ENCODE measurements at places on chromosomes 5 and 9. TPM values are rescaled to one million over a fixed set of nuclear protein-coding genes. Genes with fewer than 3 reads are reported as not detected.

GADD45G gene
- 2.3 TPM for polyA plus RNA-seq

GRCh38 chr5:14383923-14384322 lies 197.7 kb upstream of the OTULINL start:
- H3K27ac ChIP-seq, result no peak overlapping the region
- no peak for DNase-seq
- no peaks in the 10 kb centered on the region for H3K4me1 ChIP-seq
- no peak overlapping the region for H3K4me3 ChIP-seq
- H3K36me3 ChIP-seq, result peaks cover 21% of the 10 kb centered on the region

DNA sequence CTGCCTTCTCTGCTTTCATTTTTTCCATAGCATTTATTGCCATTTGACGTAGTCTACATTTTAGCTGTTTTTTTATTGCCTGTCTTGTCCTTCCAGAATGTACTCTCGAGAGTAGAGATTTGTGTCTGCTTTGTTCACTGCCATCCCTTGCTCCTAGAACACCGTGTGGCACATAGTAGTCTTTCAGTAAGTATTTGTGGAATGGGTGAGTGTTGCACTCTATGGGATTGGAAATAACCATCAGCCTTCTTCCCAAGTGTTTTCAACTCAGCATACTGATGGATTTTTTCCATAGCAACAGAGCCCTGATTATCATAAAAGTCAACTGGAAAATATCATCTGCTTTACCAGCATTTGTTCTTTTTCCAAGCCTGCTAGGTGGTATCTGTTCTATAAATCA lies 462.6 kb downstream of the ENC1 start:
- no peaks in the 10 kb centered on the region for H3K4me1 ChIP-seq
- no peak for DNase-seq
- no peak overlapping the region for H3K4me3 ChIP-seq
- H3K27me3 ChIP-seq, result peaks cover 1% of the 10 kb centered on the region
- H3K27ac ChIP-seq, result no peak overlapping the region
- no peaks in the 10 kb centered on the region for H3K36me3 ChIP-seq

PARP8 gene
- 150 TPM for polyA plus RNA-seq

- no peaks in the 10 kb centered on the region for H3K27me3 ChIP-seq
- H3K27ac ChIP-seq, result no peak overlapping the region
- no peak for DNase-seq
- H3K4me3 ChIP-seq, result no peak overlapping the region
- no peaks in the 10 kb centered on the region for H3K36me3 ChIP-seq
- H3K4me1 ChIP-seq, result no peaks in the 10 kb centered on the region
Measured at GRCh38 chr5:53438079-53438478, 42.4 kb upstream of the FST start.

DNA sequence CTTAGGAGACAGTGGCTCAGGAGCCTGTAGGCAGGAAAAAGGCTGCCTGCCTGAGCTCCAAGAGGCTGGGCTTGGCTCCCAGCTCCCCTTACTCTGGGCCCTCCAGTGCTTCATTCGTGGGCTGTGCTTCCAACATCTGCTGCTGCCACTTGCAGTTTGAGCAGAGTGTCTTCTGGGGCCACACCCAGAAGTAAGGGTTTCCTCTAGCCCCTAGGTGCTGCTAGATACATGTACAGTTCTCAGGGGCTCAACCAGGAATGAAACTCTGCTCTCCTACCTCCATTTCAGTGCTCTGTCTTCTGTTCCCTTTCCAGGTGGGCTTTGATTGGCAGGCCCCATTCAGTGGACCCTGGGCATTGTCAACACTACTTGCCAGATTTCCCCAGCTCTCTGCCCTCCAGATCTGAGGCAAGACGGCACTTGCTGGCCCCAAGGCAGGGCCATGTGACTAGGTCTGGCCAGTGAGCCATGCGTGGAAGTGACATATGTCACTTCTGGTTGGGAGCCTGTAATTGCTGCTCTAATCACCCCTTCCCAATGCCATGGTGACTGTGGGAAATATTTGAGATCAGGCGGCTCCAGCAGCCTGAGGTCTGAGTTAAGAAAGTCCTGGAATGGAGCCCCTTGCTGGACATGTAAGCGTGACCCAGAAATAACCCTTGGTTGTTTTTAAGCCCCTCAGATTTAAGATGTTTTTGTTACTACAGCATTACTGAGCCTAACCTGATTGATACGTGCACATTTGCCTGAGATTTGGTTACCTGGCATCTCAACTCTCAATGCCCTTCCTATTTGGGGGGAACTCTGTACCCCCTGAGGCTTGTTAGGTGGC lies 9.4 kb upstream of the BOD1 start:
- DNase-seq, result no peak
- no peak overlapping the region for H3K27ac ChIP-seq
- H3K36me3 ChIP-seq, result no peaks in the 10 kb centered on the region
- H3K4me3 ChIP-seq, result no peak overlapping the region
- H3K27me3 ChIP-seq, result peaks cover 3% of the 10 kb centered on the region
- H3K4me1 ChIP-seq, result no peaks in the 10 kb centered on the region

GRCh38 chr5:147913786-147914185 lies 7.4 kb upstream of the C5orf46 start:
- no peak overlapping the region for H3K4me3 ChIP-seq
- H3K27ac ChIP-seq, result no peak overlapping the region
- no peak for DNase-seq
- H3K36me3 ChIP-seq, result no peaks in the 10 kb centered on the region
- peaks cover 2% of the 10 kb centered on the region for H3K27me3 ChIP-seq
- H3K4me1 ChIP-seq, result no peaks in the 10 kb centered on the region

DNA sequence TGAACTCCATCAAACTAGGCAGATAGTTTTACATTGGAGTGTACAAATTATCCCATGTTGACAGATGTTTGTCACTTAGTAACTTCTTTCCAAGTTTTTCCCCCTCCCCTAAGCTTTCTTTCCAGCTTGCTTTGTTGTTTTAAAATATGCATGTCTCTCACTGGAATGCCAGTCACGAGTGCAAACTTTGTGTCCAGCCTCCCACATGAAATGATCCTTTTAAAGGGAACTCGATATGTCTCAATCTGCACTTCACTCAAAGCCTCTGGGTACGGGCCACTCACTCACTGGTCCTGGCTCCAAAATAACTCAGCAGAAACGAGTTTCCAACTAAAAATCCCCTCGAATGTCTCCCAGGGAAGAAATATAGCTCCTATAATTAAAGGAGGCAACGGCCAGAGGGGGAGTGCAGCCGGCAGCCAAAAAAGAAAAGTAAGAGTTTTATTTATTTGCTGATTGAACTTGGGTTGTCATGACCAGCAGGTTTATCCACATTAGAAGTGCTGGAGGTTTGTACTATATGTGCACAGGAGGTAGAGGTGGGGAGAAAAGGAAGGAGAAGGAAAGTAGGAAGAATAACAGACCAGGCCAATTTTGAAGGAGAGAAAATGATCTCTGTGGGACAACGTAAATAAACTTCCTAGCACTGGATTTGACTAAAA lies 17.5 kb downstream of the NR2F1 start:
- H3K4me1 ChIP-seq, result peaks cover 7% of the 10 kb centered on the region
- no peak overlapping the region for H3K4me3 ChIP-seq
- peaks cover 24% of the 10 kb centered on the region for H3K27me3 ChIP-seq
- H3K36me3 ChIP-seq, result no peaks in the 10 kb centered on the region

- H3K27ac ChIP-seq, result no peak overlapping the region
- DNase-seq, result no peak
- peaks cover 18% of the 10 kb centered on the region for H3K4me1 ChIP-seq
- H3K27me3 ChIP-seq, result peaks cover 2% of the 10 kb centered on the region
- H3K4me3 ChIP-seq, result no peak overlapping the region
- peaks cover 47% of the 10 kb centered on the region for H3K36me3 ChIP-seq
Measured at GRCh38 chr5:181233801-181234454, 9.8 kb downstream of the RACK1 start.

GRCh38 chr9:86452201-86452828 lies 98.1 kb upstream of the TUT7 start:
- H3K4me3 ChIP-seq, result no peak overlapping the region
- no peak overlapping the region for H3K27ac ChIP-seq
- H3K4me1 ChIP-seq, result no peaks in the 10 kb centered on the region
- H3K27me3 ChIP-seq, result peaks cover 10% of the 10 kb centered on the region
- no peak for DNase-seq

GRCh38 chr9:127633216-127633862 lies 21.3 kb downstream of the STXBP1 start:
- no peak for DNase-seq
- H3K27ac ChIP-seq, result no peak overlapping the region
- peaks cover 2% of the 10 kb centered on the region for H3K27me3 ChIP-seq
- H3K4me3 ChIP-seq, result no peak overlapping the region
- H3K4me1 ChIP-seq, result no peaks in the 10 kb centered on the region

FOXI1 gene
- polyA plus RNA-seq, result not detected

DNA sequence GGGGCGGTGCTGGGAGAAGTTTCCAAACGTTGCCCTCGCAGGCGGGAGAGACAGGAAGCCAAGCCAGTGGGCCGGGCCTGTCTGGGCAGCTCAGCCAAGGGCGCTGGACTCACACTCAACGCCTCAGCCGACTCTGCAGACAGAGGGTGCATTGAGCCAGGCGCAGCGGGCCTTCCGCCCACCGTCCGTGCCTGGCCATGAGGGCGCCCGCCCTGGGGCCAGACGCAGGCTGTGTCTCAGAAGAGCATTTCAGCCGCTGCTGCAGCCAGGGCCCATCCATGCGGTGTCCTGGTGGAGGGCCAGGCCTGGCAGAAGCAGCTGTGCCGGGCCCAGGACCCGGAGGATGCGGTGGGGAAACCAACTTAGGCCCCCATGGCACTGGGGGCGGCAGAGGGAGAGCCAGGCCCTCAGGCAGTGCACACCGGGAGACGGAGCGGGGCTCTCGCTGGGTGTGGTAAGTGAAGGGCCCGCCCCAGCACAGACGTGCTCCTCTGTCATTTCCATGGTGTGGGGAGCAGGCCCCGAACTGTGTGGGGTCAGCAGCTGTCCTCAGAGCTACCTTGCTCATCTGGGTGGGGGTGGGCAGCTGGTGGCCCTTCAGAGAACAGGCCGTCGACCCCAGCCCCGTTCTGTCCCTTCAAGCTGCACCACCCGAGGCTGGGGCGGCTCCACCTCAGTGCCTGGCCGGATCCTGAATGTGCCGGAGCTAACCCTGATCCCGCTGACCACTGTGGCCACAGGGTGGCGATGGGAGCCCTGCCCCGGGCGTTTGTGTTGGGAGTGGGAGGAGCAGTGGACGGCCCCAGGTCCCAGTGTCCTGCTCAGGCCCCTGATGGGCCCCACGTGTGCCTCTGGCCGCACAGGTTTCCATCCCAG lies 18.0 kb downstream of the DNLZ start:
- H3K27ac ChIP-seq, result no peak overlapping the region
- no peaks in the 10 kb centered on the region for H3K36me3 ChIP-seq
- no peaks in the 10 kb centered on the region for H3K27me3 ChIP-seq
- H3K4me3 ChIP-seq, result no peak overlapping the region
- DNase-seq, result no peak
- H3K4me1 ChIP-seq, result no peaks in the 10 kb centered on the region

BRINP1 gene
- polyA plus RNA-seq, result not detected

BHMT2 gene
- not detected for polyA plus RNA-seq

GRCh38 chr5:157558041-157558595 lies 17.5 kb downstream of the ADAM19 start:
- no peaks in the 10 kb centered on the region for H3K27me3 ChIP-seq
- no peak overlapping the region for H3K27ac ChIP-seq
- DNase-seq, result no peak
- H3K4me3 ChIP-seq, result no peak overlapping the region
- no peaks in the 10 kb centered on the region for H3K36me3 ChIP-seq
- H3K4me1 ChIP-seq, result no peaks in the 10 kb centered on the region

GRCh38 chr5:148725675-148726074 lies 71.3 kb upstream of the HTR4 start:
- peaks cover 7% of the 10 kb centered on the region for H3K27me3 ChIP-seq
- no peaks in the 10 kb centered on the region for H3K36me3 ChIP-seq
- no peaks in the 10 kb centered on the region for H3K4me1 ChIP-seq
- no peak overlapping the region for H3K27ac ChIP-seq

GRCh38 chr9:96169484-96169883 lies 132.5 kb downstream of the HSD17B3 start:
- no peak overlapping the region for H3K4me3 ChIP-seq
- H3K27ac ChIP-seq, result no peak overlapping the region
- no peaks in the 10 kb centered on the region for H3K4me1 ChIP-seq

DNA sequence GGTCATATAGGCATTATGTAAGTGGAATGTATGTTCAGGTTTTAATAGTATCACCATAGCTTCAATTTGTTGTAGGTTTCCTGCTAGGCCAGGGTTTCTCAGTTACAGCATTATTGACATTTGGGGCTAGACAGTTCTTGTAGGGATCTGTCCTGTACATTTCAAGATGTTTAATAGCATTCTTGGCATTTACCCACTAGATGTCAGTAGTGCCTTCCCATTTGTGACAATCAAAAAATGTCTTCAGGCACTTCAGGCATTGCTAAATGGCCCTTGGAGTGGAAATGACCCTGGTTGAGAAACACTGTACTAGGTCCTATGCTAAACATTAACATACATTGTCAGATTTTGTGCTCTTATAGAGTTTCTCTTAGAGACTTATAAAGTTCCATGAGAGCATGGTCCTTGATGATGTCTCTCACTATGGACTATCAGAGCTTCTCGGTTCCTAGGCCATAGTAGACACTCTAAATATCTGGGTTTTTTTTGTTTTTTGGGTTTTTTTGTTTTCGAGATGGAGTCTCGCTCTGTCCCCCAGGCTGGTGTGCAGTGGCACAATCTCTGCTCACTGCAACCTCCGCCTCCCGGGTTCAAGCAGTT lies 1.4 kb downstream of the KIF20A start:
- no peaks in the 10 kb centered on the region for H3K4me1 ChIP-seq
- no peak overlapping the region for H3K27ac ChIP-seq
- H3K4me3 ChIP-seq, result no peak overlapping the region
- H3K36me3 ChIP-seq, result no peaks in the 10 kb centered on the region

CDH12 gene
- not detected for polyA plus RNA-seq

DNA sequence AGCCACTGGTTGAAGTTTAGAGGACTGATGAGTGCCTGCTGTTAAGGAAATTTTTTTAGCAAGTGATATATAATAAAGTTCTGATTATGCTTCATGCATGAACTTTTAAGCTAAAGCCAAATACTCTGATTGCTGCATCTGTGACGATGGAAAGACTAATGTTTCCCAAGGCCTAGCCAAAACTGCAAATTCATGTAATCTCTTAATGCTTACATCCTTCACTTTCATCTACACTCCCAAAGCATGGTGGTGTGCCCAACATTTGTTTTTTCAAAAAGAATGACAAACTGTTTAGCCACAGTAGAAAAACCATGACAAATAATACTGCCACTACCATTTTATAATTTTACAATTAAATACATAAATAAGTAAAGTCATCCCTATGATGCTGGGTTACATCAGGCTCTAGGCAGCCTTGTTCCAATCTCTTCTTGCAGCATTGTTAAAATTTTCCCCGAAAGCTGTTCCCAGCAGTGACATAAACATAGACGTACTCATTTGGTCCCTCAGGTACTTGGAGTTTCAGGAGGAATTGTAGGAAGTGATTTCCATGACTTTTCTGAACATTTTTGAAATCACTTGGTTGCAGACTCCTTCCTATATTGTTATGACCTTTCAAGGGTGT lies 625.3 kb upstream of the DMAC1 start:
- peaks cover 18% of the 10 kb centered on the region for H3K4me1 ChIP-seq
- peaks cover 3% of the 10 kb centered on the region for H3K27me3 ChIP-seq
- no peak overlapping the region for H3K4me3 ChIP-seq
- DNase-seq, result no peak
- no peak overlapping the region for H3K27ac ChIP-seq
